ENCODE measurements at places on chromosomes 4 and X.
A peak's percentile ranks its signal among the peaks of the same experiment; 100 is the strongest.

DNA sequence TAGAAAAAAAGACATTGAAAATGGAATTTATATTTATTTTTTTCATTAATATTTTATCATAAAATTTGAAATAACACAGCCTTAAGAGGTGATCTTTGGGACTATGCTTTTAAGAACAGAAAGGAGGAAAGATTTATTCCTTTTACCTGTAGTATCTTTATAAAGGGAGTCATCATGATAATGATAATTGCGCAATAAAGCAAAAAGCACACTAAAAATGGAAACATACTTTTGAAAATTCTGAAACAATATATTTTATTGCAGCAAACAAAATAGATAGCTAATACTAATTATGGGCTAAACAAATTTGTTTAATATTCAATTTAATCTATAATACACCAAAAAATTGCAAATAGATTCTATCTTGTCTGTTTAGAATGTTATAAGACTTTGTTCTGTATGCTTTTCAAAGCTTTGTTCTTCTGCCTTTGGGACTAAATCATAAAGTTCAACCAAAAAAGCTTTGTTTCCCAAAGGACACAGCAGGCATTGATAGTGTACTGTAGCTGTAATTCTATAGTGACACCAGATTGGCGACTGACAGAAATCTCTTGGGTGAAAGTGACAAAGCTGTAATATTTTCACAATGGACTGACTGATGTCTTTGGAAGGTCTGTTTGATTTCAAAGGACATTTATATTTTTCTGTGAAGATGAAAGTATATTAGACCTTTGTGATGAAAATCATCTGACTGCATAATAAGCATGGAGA, 2156.6 kb upstream of the TENM3 start:
- no peak for DNase-seq

- no peak for DNase-seq
Observed at GRCh38 chr4:76002176-76002575, 5.1 kb downstream of the CXCL9 start.

GRCh38 chrX:67601771-67602170, 58.0 kb downstream of the AR start:
- DNase-seq = no peak

GRCh38 chr4:31979988-31980387, 1259.8 kb downstream of the PCDH7 start:
- DNase-seq = no peak

GRCh38 chr4:62288808-62289541, 1088.8 kb downstream of the ADGRL3 start:
- DNase-seq = no peak

GRCh38 chrX:24979081-24979480, 36.7 kb downstream of the ARX start:
- no peak for DNase-seq

DNA sequence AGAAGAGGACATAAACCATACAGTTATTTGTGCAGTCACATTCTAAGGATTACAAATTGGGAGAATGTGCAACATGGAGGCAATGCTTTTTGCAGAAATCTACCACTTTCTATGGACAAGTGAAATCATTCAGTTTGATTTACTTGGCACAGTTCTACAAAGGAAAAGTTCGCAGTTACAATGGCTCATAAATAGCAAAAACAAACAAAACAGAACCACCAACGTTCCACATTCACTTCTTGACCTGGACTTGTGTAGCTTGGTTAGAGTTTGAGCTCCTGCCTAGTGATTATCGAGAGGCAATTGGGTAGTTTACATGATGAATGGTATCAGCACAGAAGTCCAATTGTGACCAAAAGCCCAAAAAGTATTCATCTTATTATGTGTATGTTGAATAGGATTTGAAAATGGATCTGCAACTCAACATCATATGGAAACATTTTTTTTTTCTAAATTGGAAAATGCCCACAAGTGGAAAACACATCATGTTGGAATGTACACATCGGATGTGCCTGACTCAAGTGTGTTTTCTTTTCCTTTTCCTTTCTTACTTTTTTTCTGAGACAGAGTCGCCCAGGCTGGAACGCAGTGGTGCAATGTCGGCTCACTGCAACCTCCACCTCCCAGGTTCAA, 123.8 kb downstream of the LUZP4 start:
- DNase-seq = no peak

- DNase-seq = no peak
Observed at GRCh38 chrX:149114001-149114400, 391.1 kb downstream of the IDS start.

- DNase-seq = no peak
Observed at GRCh38 chr4:103123114-103123513, 23.5 kb upstream of the BDH2 start.

GRCh38 chr4:70954032-70954431, 39.4 kb upstream of the DCK start:
- no peak for DNase-seq

- no peak for DNase-seq
Observed at GRCh38 chr4:48742412-48742811, 37.7 kb downstream of the FRYL start.

- DNase-seq = no peak
Observed at GRCh38 chr4:94798808-94799207, 41.1 kb downstream of the BMPR1B start.

DNA sequence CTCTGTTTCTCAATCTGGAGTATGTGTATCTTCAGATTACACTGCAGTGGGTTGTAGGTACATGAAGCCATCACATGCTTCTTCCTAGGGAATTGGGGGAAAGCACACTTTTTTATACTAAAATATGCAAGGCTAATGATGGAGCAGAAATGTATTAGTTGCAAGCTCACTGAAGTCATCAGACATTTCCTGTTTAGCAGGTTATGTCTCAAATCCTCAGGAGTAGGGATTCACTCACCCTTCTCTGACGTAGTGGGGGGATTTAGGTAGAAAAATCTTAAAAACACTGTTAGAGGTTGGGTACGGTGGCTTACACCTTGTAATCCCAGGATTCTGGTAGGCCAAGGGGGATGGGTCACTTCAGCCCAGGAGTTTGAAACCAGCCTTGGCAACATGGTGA, 128.4 kb upstream of the GPC4 start:
- no peak for DNase-seq

DNA sequence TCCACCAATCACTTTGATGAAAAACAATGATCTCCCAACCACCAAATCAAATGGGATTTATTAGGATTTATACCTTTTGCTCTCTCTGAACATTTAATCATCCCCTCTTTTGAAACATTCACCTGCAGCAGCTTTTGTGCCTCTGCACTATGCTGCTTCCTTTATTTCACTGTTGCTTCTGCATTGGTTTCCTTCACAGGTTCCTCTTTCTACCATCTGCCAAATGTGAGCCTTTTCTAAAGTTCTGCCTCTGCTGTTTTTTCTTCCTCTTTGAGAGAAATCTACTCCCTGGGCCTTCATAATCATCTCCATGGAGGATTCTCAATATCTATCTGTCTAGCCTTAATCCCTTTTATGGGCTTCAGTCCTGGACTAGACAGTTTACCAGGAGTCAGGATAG, 24.7 kb downstream of the CUL4B start:
- no peak for DNase-seq

DNA sequence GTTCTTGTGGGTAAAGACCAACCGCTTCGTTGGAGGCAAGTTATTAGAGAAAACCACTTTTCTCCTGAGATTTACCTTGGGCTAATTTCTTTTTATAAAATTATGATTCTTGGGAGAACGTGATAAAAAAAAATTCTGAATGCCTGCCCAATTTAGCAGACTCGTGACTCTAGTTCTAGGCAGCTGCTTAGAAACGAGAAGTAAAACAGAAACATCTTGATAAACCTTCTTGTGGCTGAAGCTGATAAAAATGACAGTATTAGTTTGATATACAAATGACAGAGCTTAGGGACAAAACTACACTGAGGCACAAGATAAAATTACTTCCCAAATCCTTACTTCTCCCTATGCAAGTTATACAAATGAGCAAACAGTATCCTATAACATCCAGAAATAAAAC, 458.9 kb upstream of the TEX13C start:
- no peak for DNase-seq

DNA sequence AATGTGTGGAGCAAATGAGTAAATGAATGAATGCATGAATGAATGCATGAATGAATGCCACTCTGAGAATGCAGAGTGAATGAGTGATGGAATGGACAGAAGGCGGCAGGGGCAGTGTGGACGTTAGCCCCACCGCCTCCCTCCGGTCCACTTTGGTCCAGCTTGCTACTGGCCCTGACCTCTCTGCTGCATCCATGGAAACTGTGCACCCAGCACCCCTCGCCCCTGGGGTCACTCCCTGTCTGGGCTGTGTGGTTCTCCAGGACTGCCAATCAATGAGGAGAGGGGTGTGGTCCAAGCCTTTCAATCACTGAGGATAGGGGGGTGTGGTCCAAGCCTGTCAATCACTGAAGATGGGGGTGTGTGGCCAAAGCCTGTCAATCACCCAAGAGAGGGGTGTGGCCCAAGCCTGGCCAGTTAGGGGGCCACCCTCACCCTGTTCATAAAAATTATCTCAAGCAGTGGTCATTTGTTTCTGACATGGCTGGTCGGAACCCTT, 39.2 kb upstream of the ASMTL start:
- DNase-seq = peak; percentile 61
